AML-193 (cell line): ENCODE measurements at places on chromosomes 4 and X.
A peak's percentile ranks its signal among the peaks of the same experiment; 100 is the strongest.

DNA sequence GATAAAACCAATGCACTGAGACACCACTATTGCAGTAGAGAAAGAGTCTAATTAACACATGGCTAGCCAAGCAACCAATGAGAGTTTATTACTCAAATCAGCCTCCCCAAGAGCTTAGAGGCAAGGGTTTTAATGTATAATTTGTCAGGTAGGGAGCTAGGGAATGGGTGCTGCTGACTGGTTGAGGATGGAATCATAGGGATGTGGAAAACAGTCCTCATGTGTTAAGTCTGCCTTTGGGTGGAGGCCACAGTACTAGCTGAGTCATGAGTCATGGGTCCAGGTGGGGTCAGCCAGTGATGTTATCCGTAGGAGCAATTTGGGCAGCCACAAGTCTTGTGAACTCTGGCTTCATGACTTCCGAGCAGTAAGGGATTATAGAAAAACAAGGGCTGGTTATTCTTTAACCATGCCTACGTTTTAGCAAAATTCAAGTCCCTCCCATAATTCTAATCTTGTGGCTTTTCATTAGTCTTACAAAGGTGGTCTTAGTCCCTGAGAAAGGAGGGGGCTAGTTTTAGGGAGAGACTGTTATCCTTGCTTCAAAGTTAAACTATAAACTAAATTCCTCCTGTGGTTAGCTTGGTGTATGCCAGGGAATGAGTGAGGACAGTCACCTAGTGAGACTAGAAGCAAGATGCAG, 25.1 kb upstream of the PLAC8 start:
- no peak for DNase-seq

GRCh38 chr4:162265802-162266201, 102.0 kb upstream of the FSTL5 start:
- no peak for DNase-seq

DNA sequence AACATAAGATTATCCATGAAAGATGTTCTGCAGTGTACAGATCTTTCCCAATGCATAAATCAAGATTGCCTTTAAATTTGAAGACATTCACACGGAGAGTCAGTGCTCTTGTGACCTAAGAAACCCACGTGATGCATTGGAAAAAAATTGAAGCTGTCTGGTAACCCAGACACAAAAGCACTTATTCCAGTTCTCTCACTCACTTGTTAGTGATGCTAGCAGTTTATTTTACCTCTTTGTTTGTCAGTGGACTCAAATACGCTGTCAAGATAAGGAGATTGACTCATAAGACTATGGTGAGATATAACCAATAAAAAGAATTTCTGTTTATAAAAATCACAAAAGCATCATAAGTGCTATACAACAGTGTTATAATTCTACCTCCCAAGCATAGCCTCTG, 245.8 kb upstream of the SMIM31 start:
- no peak for DNase-seq

GRCh38 chrX:4181782-4182407, 468.4 kb upstream of the PRKX start:
- no peak for DNase-seq

DNA sequence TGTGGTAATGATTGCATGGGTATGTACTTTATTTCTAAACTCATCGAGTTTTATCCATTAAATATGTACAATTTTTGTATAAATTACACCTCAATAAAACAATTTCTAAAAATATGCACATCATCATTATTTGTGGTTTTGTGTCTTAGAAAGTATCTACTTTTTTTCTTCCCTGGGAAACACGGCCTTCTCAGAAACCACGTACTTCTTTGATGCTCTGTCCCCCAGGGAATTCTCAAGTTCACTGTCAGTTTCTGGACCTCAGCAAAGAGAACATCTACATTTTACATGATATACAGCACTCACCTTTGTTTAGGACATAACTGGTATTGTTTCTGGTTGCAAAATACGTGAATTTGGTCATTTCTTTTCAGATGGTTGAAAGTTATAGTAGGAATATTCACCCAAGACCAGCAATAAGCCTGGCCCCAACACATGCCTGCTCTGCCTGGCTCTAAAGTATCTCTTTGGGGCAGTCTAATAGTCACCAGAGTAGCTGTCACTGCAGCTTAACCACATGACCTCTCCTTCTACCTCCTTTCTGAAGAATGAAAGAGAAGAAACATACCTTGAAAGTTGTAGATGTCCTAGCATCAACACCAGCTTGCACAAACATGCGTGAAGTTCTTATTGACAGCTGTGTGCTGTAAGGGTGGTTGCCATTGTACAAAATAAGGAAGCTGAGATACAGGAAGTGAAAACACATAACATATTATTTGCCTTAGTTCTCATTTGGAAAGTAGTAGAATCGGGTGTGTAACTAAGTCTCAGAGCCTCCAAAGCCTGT, 48.4 kb upstream of the SPANXN4 start:
- DNase-seq: no peak

- DNase-seq: no peak
Observed at GRCh38 chrX:119486745-119487144, 18.5 kb downstream of the SLC25A5 start.

- DNase-seq: no peak
Observed at GRCh38 chrX:101602077-101602476, 15.7 kb downstream of the ARMCX6 start.

DNA sequence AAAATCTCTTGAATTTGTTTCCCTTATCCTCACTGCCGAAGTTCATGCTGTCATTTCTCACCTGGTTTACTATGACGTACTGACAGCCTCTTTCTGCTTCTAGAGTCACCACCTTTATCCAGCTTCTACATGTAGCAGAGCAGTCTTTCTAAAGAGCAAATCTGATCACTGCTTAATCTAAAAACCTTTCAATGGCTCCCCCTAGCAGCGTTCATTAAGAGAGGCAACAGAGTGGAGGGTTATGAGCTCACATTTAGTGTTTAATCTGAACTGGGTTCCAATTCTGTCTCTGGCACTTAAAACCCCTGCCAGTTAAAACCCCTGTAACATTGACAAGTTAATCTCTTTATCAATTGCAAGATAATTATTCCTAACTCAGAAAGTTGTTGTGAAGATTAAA, 4.4 kb downstream of the RBPJ start:
- peak; percentile 62 for DNase-seq

DNA sequence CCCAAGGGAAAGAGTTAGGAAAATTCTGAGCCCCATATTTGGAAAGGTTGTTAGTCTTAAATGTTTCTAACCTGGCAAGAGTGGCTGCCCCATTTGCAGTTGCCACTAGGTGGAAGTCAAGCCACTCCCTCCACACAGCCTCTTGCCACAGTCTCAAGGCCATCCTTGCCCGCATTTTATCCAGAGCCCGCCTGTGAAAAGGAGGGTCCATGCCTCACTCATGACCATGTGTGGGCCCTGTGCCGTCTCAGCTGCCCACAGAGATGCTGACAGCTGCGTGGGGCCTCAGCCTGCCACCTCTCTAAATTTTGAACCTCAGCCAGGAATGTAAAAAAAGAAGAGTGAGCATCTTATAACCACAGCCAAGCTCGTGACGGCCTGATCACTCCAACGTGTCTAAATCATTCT, 201.5 kb upstream of the FAM241A start:
- DNase-seq: no peak

GRCh38 chr4:3361896-3362295, 69.1 kb downstream of the RGS12 start:
- no peak for DNase-seq

GRCh38 chr4:8135666-8136065, 22.9 kb downstream of the ABLIM2 start:
- DNase-seq: no peak

GRCh38 chrX:129925305-129926092, 19.5 kb downstream of the UTP14A start:
- DNase-seq: peak; percentile 71

DNA sequence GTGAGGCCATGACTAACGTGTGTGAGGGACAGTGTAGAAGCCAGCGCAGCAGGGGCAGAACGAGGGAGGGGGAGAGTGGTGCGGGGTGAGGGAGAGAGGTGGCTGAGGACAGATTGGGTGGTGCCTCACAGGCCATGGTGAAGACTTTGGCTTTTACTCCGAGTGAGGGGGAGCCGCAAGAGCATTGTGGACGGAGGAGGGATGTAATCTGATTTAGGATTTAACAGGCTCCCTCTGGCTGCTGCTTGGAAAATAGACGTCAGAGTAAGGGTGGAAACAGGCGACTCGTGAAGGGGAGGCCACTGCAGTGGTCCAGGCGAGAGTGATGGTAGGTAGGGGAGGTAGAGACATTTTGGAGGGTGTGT, 13.0 kb downstream of the PPP1R3F start:
- DNase-seq: peak; percentile 0

DNA sequence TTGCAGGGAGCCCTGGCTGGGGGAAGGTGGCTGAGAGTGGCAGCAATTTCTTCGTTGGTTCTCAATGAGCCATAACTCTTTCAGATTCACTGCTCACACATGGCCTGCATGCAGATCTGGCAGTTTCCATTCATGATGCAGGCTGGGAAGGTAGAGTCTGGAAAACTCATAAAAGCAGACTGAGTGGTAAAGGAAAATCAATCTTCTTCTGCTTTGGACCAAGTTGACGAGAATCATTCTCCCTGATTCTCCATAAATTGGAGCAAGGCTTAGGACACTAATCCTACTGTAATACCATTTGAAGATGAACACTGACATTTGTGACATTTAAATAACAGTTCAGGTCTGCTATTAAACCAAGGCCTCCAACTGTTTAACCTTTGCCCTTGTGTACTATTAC, 35.3 kb upstream of the HAND2 start:
- DNase-seq: no peak

GRCh38 chr4:73721435-73721834, 18.9 kb upstream of the CXCL8 start:
- DNase-seq: peak; percentile 77

GRCh38 chrX:1389181-1389992, 2.5 kb downstream of the SLC25A6 start:
- no peak for DNase-seq

DNA sequence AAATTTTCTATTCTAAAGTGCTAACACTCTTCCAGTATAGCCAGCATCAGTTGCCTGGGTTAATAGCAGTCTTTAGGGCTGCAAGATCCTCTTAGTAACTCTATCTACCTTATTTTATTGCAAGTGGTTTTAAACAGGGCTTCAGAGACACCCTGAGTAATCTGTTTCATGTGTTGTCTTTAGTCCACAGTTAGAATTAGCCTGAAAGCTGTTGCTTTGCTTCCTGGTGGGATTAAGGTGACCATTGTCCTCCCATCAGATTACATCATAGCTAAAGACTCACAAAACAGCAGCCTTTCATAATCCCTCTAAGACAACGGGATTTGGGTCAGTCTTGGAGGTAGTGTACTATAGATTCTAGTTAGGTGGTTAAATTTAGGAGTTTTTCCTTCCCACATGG, 7.5 kb downstream of the UCHL1 start:
- no peak for DNase-seq

DNA sequence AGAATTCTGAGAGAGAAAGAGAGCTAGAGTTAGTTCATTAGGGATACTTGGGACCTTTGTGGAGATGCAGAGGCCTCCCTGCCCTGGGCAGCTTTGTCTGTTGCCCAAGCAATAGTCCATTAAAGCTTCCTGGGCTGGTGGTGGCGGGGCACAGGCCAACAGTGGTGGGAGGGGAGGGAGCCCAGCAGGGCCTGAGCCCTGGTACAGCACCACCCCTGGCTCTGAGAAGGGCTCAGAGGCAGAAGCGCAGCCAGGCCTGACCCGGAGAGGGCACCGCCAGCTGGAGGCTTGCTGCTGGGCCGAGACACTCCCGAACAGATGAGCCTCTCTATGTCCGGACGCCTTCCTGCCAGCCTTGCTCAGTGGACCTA, 65.3 kb downstream of the EFNB1 start:
- no peak for DNase-seq

DNA sequence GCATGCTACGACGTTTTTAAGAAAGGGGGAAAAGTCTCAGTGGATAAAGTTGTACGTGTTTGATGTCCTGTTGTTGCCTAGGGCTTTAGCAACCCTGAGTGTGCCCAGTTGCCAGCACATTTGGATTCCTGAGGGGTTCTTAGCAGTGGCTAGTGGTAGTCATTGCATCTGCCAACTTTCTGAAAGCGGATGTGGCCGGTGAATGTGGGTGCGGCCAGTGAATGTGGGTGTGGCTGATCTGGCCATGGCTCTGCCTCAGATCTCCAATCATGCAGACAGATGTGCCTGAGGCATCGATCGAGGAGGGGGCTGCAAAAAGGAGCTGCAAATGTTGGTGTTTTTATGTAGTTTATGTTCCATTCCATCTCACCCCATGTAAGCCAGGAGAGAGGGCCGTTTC, 41.5 kb upstream of the FAT1 start:
- DNase-seq: no peak

DNA sequence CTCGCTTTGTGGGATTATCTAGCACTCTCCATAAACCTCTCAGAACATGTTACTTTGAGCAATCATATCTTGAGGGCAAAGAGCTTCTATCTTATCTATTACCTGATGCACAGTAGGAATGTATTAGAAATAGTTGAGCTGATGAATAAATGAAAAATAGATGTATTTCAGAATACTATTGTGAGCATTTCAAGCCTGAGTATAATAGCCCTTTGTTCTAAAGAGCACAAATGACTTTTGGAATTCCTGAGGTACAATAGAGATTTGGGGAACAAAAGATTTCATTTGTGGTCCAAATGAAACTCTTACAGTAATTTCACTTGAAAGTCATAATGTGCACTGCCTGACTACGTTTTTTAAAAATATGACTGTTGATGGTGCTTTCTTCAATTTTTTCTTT, 159.5 kb downstream of the UGT8 start:
- no peak for DNase-seq

- no peak for DNase-seq
Observed at GRCh38 chr4:72118017-72118416, 86.2 kb downstream of the NPFFR2 start.

DNA sequence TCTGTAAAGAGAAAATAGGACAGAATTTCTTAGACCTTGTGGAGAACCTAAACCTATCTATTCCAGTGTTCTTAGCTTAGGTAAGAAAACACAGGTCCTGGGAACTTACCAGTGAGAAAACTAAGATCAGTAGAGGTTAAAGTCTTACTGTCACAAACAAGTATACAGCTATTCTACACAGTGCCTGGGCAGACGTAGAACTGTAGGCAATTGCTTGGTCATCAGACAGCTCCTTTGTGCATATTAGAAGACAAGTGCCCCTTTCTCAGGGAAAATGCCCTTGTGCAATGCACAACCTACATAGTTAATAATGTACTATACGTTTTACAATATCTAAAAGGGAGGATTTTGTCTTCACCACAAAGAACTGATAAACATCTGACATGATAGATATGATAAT, 86.6 kb upstream of the JADE1 start:
- no peak for DNase-seq

DNA sequence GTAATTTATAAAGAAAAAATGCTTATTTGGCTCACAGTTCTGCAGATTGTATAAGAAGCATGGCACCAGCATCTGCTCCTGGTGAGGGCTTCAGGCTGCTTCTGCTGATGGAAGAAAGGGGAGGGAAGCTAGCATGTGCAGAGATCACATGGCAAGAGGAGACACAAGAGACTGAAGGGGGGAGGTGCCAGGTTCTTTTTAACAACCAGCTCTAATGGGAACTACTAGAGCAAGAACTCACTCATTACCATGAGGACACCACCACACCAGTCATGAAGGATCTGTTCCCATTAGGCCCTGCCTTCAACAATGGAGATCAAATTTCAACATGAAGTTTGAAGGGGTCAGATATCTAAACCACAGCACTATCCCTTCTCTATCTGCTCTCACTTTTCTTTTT, 9.4 kb upstream of the COPS4 start:
- no peak for DNase-seq
